ENCODE measurements at places on chromosomes 11 and 22.

DNA sequence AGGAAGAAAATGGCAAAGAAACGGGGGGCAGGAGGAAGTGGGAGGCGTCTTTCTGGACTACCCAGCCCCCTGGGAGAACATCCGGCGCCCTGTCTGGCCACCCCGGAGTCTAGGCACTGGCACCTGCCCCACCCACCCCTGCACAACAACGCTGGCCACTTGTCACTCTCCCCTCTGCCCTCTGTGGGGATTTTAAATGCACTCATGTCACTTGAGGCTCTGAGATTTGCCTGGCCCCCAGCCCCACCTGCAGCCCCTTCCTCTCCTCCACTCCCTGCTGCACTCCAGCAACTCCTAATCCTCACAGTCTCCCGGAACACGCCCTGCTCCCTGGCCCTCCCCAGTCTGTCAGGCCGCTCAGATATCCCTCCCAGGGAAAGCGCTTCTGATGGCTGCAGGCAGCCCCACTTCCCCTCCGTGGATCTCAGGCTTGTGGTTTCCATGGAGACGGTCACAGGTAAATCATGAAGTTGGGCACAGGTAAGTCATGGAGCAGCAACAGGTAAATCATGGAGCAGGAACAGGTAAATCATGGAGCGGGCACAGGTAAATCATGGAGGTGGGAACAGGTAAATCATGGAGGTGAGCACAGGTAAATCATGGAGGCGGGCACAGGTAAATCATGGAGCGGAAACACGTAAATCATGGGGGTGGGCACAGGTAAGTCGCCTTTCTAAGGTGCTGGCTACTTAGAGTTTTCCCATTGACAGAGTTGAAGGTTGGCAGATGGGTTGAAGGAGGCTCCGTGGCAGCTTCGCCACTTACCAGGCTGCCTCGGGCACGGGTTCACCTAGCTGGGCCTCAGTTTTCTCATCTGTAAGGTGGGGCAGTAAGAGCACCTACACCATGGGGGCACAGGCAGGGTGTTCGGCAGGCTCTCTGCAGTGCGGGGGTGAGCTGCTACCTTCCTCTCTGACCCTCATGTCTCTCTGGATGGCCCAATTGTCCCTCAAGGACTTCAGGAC, 79.0 kb upstream of the SHISAL1 start:
- no peak for DNase-seq

GRCh38 chr11:130431801-130432200, 3.4 kb upstream of the ADAMTS8 start:
- DNase-seq = no peak

GRCh38 chr11:122665861-122666260, 10.3 kb downstream of the UBASH3B start:
- no peak for DNase-seq

DNA sequence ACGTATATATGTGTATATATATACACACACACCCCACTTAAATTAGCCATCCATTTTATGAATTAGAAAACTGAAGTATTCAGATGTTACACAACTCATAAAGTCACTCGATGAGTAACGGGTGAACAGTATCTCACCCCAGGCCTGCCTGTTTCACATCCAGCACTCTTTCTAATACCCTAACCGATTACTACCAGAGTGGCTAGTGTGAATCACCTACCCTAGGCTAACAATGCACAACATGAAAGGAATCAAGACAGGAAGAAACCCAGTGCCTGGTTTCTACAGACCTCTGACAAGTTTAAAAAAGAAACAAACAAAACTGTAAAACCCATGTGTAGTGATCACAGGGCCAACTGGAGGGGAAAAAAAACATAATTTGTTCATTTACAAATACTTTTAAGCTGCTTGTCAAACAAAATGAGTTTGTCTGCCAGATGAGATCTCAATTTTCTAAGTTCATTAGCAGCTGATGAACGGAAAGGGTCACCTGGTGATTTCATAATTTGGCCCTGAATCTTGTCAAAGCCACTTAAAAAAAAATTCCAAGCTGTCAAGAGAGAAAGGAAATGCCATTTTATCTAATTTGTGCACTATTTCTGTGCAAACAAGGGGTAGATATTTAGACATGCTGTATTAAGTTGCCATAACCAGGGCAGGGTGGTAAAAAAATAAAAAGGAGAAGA, 134.8 kb downstream of the LARGE1 start:
- DNase-seq = no peak

GRCh38 chr22:21713428-21714058, 22.1 kb downstream of the YPEL1 start:
- no peak for DNase-seq

- DNase-seq = no peak
Measured at GRCh38 chr11:44143987-44144909, 48.8 kb downstream of the EXT2 start.

DNA sequence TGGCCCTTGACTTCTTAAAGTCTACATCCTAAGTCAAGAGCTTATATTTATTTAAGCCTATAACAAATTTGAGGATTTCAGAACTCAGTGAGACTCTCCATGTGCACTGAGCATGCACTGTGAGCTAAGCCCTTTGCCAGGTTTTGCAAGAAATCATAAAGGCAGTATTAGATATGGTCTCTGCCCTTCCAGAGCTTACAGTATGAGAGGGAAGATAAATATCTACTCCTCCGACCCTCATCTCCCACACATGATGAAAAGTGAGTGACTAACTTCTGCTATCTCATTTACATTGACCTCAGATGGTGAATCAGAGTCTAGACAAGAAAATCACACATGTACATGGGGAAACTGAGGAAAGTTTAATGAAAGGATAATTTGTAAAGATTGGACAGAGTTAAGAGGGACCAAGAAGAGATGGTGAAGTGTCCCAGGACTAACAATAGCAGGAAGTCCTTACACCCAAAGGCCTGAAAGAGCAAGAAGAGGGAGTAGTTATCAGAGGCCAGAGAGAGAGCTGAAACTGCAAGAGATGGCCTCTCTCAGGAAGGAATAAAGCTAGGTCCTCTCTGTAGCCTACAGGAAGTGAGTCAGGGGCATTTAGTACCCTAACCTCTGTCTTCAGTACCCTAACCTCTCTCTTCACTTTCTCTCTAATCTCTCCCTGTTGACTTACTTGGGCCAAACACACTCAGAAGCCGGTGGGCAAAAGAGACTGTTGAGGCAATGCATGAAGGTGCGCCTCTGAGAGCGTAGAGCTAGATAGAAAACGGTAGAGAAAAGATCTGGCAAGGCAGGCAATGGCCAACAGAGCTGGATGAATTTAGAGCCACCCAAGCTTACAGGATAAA, 23.0 kb upstream of the BLID start:
- DNase-seq = no peak

DNA sequence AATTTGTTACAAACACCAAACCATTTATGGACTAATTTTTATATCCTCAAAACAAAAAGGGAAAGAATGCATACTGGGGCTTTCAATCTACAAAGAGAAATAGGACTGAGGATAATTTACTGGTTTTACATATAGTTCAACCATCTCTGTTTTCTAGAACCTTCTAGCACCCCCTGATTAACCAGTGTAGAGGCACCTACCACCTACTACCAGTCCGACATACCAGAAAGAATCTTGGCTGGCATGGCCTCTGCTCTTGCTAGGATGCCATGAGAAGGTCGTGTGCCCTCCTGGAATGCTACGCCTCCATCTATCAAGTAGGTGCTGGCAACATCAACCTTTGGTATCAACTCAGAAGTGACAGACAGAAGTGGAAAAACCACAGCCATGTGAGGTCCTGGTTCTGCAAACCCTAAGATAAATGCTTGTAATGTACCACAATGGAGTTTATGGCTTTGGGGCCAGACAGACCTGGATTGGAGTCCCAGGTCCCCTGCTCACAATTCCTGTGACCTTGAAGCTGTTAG, 28.2 kb downstream of the MYH9 start:
- no peak for DNase-seq

- no peak for DNase-seq
Measured at GRCh38 chr11:61045271-61045670, 57.0 kb upstream of the CD5 start.

GRCh38 chr11:118434553-118435289, 1.6 kb upstream of the KMT2A start:
- no peak for DNase-seq

- no peak for DNase-seq
Measured at GRCh38 chr11:36280531-36280930, 8.7 kb downstream of the COMMD9 start.

GRCh38 chr22:47623066-47623762, 860.8 kb downstream of the TBC1D22A start:
- no peak for DNase-seq

DNA sequence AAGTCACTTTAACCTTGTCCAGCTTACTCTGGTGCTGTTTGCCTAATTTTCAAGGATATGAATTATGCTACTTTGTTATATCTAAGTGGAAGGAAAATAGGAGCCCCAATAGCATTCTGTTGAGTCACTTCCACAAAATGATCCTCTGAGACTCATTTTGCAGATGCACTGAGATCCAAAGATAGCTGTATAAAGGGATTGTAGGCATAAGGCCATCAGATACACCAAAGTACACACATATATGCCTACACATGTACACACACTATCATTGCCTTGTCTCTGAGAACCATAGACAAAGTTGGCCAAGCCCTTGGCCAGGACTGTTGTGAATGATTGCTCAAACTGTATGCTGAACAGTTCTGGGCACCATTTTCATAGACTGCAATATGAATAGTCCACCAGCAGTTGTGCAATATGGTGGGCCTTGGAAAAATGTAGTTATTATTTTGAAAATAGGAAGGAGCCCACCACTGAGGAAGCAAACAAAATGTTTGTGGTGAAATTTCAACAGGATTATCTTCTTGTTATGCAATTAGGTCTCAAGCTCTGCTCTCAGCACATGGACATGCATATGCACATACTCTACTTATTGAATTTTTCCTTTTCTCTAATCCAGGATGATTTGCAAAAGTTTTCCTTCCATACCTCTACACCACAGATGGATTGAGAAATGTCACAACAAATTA, 186.0 kb upstream of the CTSC start:
- DNase-seq = no peak

DNA sequence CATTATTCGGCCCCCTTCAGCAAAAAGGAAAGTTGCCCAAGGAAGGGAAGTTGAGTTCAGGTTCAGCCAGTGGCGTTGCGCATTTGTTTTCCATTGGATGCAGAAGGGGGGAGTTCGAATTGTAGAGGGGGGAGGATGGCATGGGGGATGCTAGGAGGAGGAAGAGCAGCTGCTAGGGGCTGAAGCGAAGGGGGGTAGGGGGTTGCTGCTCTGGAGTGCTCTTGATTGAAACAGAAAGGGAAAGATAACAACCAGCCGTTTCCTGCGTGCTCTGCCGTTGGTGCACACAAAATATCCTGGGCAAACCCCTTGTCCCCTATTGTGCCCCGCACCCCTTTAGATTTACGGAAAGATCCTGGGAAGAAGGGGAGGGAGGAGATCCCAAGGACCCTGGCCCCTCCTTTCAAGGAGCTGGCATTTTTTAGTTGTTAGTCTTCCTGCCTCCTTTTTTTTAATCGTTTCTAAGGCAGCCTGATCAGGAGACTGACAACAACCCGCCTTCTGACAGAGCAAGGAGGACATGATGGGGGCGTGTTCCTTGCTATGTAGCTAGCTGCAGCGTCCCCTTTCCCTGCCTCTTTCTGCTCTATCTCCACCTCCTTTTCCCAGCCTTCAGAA, 2.1 kb downstream of the KMT2A start:
- peak; percentile 79 for DNase-seq

DNA sequence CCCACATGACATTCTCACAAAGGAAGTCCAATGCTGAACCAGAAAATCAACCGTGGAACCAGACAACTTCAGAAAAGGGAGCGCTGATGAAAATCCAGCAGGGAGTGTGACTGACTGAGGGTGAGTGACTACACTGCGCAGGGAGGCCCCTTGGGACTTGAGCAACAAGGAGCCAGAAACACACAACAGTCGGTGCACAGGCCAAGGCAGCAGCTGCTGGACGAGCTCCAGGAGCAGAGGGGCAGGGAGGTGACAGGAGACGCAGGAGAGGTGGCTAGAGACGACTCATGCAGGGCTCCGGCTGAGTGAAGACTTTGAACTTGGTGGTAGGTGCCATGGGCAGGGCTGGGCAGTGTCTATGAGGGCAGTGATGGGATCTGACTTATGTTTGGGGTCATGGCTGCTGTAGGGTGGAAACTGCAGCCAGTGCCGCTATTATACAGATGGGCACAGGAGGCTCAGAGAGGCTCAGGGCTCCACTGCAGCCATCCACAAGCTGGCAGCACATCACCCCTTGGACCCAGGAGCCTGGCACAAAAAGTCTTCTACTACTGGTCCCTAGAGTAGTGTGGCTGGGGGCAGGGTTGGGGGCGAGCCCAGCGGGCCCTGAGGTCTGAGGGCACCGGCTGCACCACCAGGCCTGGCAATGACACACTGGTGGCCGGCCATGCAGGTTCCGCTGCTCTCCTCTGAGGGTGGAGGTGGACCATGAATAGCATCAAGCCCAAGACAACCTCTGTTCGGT, 10.3 kb upstream of the FADD start:
- DNase-seq = no peak

DNA sequence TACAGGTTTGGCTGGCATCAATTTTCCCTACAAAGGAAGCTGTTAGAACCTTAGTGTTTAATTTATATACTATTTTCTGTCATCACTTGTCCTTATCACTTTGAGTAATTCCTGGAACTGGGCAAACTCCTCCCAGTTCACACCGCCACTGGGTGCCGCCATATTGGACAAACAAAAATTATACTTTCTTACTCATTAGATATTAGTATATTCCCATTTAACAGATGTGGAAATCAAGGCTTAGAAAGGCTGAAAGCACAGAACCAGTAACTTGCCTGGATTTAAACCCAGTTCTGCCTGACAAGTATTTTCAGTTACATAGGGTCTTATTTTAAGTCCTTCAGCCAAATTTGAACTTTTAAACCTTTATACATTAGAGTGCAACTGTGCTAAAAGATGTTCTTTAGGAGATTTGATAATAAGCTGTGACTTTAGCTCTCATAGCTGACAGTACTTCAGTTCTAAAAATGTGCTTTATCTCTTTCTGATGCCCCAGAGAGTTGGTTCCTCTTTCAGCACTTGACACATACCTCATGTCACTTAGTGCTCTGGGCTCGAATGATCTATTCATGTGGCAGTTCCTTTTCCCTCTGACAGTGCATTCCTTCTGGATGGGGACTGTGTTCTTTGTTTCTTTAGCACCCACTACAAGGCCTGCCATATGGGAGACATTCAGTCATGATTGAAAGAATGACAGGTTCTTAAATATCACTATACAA, 25.4 kb downstream of the COA4 start:
- DNase-seq = no peak

DNA sequence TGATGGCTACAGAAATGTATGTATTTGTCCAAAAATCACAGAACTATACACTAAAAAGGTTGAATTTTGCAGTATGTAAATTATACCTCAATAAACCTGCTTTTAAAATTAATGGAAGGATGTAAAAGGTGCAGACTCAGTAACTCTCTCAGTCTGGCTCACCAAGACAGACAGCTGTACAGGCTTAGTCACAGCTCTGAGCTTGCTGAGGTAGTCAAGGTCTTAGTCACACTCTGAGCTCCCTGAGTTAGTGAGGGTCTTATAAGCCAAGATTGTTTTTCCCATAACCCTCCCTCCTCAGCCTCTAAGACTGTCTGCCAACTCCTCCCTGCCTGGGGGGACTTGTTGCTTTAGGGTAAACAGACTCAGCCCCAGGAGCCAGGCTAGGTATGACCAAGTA, 59.3 kb upstream of the IZUMO1R start:
- no peak for DNase-seq

- no peak for DNase-seq
Measured at GRCh38 chr11:4061700-4062099, 32.9 kb upstream of the RRM1 start.
